GM03348 (cell line): ENCODE measurements at places on chromosomes 6 and 20.

DNA sequence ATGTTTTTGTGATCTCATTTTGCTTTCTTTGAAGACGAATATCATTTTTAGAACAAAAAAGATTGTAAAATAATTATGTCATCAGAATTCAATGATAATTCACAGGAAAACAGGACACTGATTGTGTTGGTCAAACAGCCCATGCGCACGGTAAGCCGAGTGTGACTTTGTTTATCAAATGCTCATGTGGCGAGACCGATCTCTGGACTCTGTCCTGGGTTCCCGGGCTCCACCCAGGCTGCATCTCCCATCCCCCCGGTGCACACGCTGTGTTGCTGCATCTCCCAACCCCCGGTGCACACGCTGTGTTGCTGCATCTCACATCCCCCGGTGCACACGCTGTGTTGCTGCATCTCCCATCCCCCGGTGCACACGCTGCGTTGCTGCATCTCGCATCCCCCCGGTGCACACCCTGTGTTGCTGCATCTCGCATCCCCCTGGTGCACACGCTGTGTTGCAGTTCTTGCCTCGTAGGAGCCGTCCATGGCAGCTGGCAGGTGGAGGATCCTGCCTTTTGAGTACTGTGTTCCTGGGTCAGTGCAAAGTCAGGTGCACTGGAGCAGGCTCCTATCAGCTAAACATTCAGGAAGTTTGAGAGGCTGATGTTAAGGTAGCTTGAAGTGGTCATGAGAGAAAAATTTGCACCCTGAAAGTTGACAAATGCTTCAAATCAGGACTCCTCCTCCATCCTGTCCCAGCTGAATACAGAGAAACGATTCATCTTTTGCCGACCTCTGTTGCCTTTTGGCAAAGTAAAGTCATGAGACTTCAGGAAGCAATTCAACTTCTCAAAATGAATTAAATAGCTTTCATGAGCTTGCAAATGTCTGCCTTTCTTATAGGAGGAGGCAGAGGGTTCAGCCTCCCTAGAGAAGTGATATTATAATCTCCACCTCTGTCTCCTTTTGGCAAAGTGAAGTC is 77.1 kb upstream of the FRMD1 start:
- no peak for DNase-seq

- DNase-seq, result no peak
Measured at GRCh38 chr6:156545931-156546330, 231.2 kb upstream of the ARID1B start.

- peak; percentile 56 for DNase-seq
Measured at GRCh38 chr20:10609770-10610169, 64.0 kb downstream of the JAG1 start.

- no peak for DNase-seq
Measured at GRCh38 chr6:165389534-165389933, 80.1 kb upstream of the C6orf118 start.

- no peak for DNase-seq
Measured at GRCh38 chr6:11922901-11923300, 89.2 kb upstream of the HIVEP1 start.

- no peak for DNase-seq
Measured at GRCh38 chr6:18561037-18561750, 174.0 kb downstream of the RNF144B start.

- DNase-seq, result no peak
Measured at GRCh38 chr6:7442467-7442866, 52.9 kb downstream of the RIOK1 start.

GRCh38 chr20:15923030-15923776 is 650.0 kb downstream of the KIF16B start:
- no peak for DNase-seq

DNA sequence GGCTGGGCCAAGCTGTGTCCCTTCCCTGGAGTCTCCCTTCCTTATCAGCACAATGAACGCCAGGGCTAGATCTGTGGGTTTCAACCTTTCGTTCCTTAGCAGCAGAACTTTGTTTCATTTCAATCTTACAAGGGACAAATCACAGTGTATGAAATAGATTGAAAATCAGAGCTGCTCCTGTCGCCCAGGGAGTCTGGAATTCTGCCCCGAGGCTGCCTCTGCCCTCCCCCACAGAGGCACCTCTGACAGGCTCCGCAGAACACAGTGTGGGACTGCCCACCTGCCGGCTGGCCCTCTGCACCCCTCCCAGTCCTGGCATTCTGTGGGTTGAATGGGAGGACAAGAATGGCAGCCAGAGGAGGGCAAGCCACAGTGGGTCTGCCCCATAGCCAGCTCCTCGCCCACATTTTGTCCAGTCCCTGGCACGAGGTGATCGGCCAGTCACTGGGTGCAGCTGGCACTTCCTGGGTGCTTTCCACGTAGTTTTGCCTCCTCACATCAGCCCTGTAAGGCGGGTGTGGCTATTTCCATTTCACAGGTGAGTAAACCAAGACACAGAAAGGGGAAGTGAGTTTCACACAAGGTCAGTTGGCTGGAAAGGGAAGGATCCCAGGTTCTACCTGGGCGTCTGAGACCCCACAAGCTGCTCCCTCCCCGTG is 26.1 kb downstream of the MANBAL start:
- DNase-seq, result no peak

GRCh38 chr6:109240370-109241084 is 141.7 kb downstream of the CD164 start:
- DNase-seq, result peak; percentile 38

DNA sequence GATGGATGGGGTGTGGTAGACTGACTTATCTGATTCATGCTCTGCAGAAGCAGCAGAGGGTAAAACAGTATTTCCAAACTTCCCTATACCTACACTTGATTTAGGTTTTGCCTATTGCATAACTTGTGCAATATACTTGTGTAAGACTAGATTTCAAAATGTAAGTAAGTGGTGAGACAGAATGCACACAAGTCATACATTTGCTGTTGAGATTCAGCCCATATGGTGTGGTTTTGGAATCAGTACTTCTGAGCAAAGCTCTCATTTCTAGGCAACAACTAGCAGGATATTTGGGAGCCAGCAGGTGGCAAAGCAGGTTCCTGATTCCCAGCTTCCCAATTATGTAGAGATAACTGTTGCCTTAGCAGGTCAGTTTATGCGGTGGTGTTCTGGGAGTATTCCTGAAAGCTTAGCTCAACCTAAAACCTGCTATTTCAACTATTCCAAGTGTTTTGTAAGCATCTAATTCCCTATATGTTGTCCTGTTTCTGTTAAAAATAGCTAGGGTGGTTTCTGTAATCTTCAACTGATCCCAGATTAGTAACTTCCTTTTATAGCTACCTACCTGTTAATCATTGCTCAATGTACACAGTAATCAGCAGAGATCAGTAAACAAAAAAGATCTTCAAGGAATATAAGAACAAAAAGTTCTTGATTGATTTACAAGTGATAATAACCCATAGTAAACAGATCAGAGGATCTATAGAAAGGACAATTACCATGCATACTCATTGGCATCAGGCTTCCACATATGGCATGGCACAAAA is 8.5 kb upstream of the FABP7 start:
- DNase-seq, result no peak

- peak; percentile 12 for DNase-seq
Measured at GRCh38 chr6:129317931-129318820, 391.8 kb downstream of the ARHGAP18 start.

DNA sequence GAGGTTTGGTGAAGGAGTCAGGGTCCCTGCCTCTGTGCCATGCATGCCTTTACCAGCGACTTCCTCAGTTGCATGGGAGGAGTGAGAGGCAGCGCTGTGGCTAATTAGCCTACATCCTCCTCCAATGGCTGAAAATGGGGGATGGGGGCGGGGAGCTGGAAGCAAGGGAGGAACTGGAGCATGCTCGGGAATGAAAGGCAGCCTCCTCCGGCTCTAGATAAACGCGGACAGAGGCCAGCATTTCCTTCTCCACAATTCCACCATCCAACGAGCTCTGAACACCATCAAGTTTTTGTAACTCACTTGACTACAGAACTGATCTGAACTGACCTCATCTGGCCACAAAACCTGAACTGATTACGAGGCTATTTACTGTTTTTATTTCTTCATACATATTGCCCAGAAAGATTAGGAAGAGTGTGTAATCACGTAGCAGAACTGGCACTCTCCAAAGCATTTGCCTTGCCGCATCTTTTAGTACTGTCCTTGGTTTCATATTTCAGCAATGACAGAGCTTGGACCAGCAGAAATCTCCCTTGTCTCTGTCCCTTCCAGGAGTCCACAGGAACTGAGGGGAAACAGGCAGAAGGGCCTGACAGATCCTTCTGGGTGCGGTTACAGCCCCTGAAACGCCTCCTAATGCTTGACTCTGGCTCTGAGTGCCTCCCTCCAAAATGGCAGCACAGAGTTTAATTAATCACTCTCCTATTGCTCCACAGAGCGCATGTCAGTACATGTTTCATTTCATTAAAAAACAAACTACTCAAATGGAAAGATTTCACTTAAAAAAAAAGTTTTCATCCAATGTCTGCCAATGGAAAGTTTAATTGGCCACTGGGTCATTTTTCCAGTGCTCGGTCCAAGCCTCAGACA is 58.2 kb upstream of the TRAF3IP2 start:
- DNase-seq, result peak; percentile 79

DNA sequence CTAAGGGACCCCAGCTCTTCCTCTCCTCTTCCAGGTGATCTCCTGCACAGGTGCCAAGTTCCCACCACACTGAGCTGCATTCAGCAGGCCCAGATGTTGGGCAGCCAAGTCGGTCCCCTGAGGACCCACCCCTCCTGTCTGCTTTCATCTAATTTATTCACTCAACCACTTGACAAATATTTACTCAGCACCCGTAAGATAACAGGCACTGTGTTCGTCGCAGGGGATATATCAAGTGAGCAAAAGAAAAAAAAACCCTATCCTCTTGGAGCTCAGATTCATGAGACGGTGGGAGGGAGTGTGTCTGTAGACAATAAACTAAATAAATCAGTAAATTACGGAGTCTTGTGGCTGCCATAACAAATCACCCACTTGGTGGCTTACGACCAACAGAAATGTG is 143.6 kb downstream of the MRPL14 start:
- DNase-seq, result no peak

- no peak for DNase-seq
Measured at GRCh38 chr6:122735582-122735981, 43.9 kb upstream of the FABP7 start.

DNA sequence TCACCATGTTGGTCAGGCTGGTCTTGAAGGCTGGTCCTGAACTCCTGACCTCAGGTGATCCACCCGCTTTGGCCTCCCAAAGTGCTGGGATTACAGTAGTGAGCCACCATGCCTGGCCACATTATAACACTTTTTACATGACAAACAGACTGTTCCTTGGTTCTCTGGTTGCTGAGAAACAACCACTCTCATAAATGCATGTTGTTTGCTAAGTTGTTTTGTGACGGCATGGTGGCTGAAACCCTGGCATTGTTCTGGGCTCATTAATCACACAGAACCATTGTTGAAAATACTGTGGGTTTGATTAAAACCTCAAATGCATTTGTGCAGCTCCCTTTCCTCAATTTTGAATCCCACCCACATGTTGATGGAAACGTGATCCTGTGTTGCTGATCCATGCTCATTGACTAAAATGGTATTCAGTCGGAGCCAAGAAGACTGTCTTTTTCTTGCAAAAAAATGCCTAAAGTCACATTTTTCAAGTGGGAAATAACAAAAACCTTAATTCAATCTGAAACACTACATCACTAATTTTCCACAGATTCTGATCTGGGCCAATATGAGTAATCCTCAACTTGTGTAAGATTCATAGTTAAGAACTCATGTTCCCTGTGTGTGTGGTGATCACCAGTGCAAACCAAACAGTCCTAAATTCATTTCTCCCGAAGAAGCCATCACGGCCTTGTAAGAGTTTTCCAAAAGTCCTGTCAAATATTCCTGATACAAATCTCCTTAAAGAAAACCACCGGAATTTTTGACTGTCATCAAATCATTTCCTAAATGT is 132.8 kb downstream of the FNDC1 start:
- peak; percentile 46 for DNase-seq

DNA sequence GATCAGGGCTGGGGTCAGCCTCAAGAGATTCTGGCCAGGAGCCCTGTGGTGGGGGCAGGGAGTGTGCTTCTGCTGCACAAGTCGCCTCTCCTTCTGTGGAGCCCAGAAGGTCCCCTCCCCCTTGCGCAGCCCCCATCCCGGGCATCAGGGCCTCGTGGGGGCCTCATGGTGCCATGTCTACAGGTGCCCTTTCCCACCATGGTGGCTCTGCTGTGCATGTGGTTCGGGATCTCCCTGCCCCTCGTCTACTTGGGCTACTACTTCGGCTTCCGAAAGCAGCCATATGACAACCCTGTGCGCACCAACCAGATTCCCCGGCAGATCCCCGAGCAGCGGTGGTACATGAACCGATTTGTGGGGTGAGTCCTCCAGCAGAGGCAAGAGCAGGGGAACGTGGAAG is 48.1 kb downstream of the TM9SF4 start:
- DNase-seq, result no peak

DNA sequence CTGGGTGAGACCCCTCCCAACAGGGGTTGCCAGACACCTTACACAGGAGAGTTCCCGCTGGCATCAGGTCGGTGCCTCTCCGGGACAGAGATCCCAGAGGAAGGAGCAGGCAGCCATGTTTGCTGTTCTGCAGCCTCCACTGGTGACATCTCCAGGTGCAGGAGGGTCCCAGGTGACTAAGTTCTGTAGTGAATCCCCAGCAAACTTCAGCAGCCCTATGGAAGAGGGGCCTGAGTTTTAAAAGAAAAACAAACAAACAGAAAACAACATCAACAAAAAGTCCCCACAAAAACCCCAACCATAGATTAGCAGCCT is 515.1 kb downstream of the FRK start:
- no peak for DNase-seq

GRCh38 chr20:22004946-22005345 is 299.5 kb downstream of the PAX1 start:
- no peak for DNase-seq

GRCh38 chr20:24199501-24199900 is 210.9 kb upstream of the GGTLC1 start:
- DNase-seq, result no peak

GRCh38 chr20:36541768-36542488 is 609 bp downstream of the MYL9 start:
- peak; percentile 89 for DNase-seq

GRCh38 chr6:8074213-8074612 is 10.0 kb upstream of the BLOC1S5 start:
- peak; percentile 58 for DNase-seq

GRCh38 chr20:62104791-62105345 is 17.4 kb upstream of the LSM14B start:
- DNase-seq, result peak; percentile 47

GRCh38 chr6:19024737-19025136 is 637.6 kb downstream of the RNF144B start:
- peak; percentile 35 for DNase-seq

GRCh38 chr6:148358196-148358785 is 15.7 kb downstream of the SASH1 start:
- DNase-seq, result peak; percentile 67

- DNase-seq, result no peak
Measured at GRCh38 chr6:5096482-5096881, 11.3 kb downstream of the PPP1R3G start.
